ENCODE measurements at places on chromosomes 6 and 20.

DNA sequence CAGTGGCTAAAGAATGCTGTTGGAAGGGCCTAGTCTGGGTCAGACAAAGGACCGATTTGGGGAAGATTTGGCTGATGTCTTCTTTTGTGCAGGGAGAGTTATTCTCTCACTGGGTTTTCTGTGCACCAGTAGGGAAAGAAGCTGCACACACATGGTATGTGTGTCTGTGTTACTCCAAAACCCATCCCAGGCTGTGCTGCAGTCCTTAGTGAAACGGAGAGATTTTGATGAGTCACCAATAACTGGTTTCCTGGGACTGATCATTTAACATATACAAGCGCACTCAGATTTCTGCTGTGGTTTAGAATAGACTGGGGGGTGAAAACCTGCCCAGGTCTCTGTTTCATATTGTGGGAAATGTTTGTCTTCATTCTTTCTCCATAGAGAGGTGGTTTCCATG lies 1049.8 kb downstream of the KIF16B start:
- no peak for DNase-seq

- DNase-seq = no peak
Observed at GRCh38 chr6:26152226-26153101, 65.2 kb downstream of the HFE start.

DNA sequence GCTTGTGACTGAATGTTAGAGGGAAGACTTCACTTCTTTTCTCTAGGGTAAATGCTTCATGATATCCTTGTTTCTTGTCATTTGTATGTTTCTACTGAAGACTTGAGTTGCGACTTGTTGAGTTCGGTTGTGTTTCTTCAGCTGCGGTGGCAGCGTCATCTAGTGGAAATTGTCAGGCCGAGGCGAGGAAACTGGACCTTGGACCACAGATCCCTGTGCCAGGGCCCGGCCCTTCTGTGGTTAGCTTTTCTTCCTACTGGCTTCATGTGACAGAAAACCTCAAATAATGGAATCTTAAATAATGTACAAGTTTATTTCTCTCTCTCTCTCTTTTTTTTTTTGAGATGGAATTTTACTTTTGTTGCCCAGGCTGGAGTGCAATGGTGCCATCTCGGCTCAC lies 12.4 kb downstream of the MTHFD1L start:
- DNase-seq = no peak

GRCh38 chr6:114304304-114304887 lies 38.4 kb downstream of the HS3ST5 start:
- no peak for DNase-seq
